Stimulated activated CD4-positive, alpha-beta T cell treated with anti-CD3 and anti-CD28 coated beads, Interleukin-1b, Interleukin-23, amount 100 ng/mL, for 24 hours (primary cell): ENCODE measurements at places on chromosomes 3 and 15.

- DNase-seq = no peak
Measured at GRCh38 chr3:128493570-128494366, 767 bp upstream of the GATA2 start.

DNA sequence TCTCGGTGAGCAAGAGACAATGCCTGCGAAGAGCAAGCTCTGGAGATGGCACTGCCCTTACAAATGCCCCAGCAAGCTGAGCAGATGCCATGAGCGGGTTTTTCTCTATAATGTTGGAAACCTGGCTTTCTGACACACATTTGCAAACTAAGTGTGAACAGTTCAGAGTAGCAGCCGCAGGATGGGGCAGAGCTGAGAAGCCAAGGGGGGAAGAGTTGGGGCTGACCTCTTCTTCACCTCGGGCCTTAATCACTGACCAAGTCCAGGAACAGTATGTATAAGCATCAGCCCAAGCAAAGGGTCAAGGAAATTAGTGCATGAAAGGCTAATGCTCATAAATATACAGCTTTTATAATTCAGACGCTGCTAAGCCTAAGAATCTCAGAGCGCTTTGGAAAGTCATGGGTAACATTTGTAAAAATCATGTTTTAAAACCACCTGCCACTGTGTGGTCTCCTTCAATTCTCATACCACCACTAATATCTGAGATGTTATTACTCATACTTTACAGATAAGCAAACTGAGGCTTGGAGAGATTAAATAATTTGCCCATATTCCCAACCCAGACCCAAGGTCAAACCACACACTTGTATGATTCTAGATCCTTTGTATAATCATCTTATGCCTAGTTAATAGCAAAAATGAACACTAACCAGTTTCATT, 603.4 kb downstream of the FOXP1 start:
- DNase-seq = no peak

DNA sequence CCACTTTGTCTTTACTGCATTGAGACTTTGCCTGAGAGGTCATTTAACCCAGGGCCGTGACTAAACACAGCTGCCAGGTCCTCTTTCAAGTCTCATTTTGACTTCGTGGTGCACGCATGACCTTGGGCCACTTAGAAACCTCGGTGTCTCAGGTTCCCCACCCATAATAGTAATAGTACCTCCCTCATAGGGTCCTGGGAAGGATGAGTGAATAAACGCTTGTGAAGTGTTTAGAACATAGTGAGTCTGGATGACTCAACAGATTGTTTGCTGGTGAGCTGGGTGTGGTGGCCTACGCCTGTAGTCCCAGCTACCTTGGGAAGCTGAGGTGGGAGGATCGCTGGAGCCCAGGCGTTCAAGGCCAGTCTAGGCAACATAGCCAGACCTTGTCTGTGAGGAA, 56.3 kb downstream of the BDH1 start:
- no peak for DNase-seq

- DNase-seq = no peak
Measured at GRCh38 chr3:60413551-60413950, 837.7 kb downstream of the FHIT start.

DNA sequence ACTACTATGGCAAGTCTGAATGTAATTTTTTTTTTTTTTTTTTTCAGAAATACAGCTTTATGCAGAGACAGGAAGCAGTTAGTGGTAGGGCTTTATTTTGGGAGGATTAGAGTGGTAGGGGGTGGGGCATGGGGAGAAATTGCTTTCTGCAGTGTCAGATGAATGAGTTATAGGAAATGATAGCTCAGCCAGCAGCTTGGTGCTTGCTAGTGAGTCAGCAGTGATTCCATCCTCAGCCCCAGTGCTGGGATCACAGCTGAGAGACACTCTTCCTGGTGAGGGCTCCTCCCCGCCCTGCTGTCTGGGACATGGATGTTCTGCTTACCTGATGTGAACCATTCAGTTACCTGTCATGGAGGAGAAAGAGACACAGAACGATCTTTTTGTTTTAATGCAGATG, 39.6 kb downstream of the SEMA6D start:
- no peak for DNase-seq

DNA sequence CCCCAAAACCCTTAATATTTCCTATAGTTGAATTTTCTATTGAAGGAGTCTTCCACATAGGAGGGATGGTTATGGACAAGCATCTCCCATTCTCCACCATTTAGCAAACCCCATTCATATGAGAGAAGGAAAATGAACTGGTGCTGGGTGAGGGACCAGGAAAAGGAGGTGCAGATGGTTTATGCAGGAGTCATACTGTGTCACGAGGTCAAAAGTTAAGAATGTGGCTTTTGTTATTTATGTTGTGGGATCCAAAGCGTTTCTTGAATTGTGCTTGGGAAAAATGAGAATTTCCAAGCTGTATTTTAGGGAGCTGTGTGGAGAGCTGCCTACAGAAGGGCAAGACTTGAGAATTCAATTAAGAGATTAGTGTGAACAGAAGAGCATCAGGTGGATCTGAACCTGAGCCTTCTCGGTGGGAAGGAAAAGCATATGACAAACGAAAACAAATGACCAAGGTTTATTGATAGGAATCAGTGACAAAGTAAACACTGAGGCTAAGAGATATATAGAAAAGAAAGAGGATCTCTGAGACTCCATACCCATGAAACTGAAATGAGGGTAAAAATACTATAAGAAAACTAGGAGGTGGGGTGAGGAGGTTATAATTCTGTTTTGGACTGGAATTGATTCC, 473.3 kb upstream of the NR2F2 start:
- DNase-seq = no peak

DNA sequence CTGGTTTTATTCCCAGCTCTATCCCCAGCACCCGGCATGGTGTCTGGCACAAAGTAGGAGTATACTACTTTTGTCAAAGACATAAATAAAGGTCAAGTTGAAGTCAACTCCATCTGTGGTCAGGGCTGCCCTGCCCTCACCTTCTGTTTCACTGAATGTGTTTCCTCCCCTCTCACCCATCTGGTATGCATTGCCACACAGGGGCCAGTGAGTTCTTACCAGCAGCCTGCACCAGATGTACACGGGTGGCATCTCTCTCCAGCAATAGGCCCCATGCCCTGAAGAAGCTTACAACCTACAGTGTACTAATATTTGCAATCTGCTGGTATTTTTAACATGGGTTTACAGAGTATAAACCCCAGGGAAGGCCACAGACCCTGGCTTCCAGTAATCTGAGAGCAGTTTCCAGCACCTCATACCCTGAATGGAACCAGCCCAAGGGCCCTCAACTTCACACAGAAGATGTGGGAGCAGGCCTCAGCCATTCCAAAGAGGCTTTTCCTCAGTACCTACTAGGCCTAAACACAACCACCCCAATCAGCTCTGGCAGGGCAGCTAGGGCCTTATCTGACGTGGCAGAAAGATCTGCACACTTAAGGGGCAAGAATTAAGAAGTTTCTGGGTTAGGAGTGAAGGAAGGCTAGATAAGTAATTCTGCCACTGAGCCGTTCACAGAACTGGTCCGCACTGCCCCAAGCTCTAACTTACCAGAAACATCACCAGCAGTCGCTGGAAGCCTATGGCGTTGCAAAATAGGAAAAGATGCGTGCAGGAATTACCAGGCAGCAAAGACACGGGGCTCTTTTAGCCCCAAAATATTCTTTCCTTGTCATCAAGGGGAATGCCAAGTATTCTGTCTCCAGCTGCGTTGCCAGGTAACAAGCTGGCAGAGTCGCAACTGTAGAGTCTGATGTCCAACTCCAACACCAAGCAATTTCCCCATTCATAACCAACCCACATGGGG, 2.1 kb downstream of the IDH2 start:
- no peak for DNase-seq

DNA sequence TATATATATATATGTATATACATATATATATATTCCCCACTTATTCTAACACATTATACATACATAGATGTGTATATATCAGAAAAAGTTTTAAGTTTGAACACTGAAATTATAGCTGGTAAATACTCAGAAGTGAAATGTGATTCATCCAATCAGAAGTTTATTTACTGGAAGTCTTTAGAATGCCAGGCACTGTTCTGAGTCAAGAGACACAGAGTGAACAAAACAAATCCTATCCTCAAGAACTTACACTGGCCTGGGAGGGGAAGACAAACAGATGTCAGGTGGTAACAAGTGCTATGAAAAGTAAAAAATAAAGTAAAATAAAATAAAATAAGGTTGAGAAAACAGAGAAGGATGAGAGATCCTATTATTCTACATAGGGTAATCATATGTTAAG, 13.4 kb downstream of the DHX36 start:
- no peak for DNase-seq

DNA sequence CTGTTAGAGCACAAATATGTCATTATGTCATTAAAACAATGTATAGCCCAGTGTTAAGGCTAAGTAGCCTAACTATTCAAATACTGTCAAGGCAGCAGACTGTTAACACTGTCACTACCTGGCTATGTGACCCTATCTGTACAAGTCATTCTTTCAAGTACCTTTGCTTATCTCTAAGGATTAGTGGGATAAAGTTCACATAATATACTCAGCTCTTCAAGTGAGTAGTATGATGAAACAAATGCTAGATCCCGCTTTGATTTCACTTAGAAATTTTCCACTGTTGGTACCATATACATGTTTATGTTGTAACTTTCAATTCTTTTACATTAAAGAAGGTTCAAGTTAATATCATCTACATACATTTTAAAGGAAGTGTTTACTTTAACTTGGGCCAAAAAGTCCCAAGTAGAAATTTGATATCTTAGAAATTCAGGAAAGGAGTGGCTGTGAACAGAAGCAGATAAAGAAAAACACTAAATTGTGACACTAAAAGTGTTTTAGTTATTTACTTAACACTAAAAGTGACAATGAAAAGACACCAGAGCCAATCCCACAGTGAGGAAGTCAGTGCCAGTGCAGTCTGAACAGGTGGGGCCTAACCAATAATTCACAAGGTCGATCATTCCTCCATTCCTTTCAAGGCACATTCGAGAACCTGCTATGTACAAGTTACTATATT, 4.8 kb upstream of the RFX7 start:
- no peak for DNase-seq

- no peak for DNase-seq
Measured at GRCh38 chr3:194114123-194114522, 21.8 kb upstream of the HES1 start.

DNA sequence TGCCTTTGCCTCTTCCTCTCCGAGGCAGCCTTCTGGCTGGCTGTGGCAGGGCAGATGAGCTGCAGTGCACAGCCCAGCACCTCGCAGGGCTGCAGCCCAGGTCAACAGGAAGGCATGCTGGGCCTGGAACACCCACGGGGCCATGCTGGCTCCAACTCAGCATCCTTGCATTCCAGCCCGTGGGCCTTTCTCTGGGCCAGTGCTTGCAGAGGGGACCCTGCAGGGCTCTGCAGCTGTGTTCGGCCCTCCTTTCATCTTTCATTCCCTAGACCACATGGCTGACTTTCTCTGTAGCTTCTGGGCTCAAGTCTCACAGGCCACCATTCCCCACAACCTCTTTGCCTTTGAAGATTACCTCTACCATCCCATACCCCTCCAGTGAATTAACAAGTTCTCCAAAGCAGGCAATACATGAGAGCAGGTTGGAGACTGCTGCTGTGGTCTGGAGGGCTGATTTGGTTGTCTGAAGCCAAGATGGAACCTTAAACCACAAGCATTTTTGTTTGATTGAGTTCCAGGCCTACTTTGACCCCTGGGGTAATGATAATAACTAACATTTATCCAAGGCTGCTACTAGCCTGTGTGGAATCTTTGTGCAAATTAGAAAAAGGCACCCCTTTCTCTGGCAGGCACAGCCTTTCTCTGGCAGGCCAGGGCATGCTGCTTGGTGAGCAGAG, 5.9 kb downstream of the FAM131A start:
- no peak for DNase-seq

- no peak for DNase-seq
Measured at GRCh38 chr15:89543389-89543788, 31.9 kb upstream of the TICRR start.

- DNase-seq = no peak
Measured at GRCh38 chr3:156918746-156919145, 92.6 kb downstream of the LEKR1 start.

- no peak for DNase-seq
Measured at GRCh38 chr15:75985971-75986370, 26.3 kb downstream of the NRG4 start.

GRCh38 chr3:177102553-177102952, 94.7 kb downstream of the TBL1XR1 start:
- no peak for DNase-seq

GRCh38 chr15:95836536-95836935, 494.0 kb upstream of the NR2F2 start:
- no peak for DNase-seq
